Activated CD4-positive, alpha-beta T cell treated with anti-CD3 and anti-CD28 coated beads, Interleukin-2, amount 50 U/mL, for 16 hours (primary cell): ENCODE measurements at places on chromosomes 6 and 20.

DNA sequence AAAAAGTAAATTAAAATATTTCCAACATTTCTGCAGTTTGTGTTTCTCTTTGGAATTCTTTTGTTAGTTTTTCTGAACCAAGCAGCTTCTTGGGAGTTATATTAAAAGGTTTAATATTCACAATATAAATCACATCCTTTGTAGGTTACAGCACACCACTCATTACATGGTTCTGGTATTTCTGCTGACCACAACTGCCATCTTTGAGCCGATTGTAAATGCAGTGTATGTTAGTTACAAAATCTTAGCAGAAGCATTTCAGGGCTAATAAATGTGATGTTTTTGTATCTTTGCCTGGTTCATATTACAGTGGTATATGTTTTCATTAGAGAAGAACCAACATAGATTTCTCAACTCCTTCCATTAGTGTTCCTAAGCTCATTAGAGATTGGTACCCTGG is 19.1 kb upstream of the TSHZ2 start:
- DNase-seq, result no peak

DNA sequence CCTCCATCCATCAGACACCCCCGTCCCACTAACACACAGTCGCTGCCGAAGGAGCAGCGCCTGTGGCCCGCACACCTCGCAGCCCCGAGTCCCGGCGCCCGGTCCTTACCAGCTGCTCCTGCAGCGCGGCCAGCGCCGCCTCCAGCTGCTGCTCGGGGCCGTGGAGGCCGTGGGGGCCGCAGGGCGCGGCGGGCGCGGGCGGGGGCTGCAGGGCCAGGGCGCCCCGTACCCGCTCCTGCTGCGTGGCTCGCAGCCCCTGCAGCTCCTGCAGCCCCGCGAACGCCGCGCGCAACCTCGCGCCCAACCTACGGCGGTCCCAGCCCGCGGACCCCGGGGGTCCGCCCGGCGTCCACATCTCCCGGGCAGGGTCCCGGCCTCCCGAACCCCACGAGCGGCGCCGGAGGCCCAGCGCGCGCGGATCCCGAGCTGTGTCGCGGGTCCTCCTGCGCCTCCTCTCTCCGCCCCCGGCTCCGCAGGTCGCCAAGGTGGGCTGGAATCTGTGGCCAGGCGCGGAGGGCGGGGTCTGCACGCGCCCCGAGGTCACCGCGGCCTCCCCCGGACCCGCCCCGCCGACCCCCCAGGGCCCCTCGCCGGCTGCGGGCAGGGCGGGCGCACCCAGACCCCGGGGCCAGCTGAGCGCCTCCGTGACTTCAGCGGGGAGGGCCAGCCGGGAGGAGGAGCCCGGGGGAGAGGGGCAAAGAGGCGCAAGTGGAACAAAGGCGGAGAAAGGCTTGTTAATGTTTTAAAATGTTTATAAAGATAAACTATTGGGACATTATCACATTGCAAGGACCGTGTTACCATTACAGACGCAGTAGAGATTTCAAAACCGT is at the start of gene DACT2:
TSS of gene DACT2 (minus strand) at position 499 of the 833 bp plus-strand sequence. CDS start at position 355, 144 bp downstream.
- no peak for DNase-seq

DNA sequence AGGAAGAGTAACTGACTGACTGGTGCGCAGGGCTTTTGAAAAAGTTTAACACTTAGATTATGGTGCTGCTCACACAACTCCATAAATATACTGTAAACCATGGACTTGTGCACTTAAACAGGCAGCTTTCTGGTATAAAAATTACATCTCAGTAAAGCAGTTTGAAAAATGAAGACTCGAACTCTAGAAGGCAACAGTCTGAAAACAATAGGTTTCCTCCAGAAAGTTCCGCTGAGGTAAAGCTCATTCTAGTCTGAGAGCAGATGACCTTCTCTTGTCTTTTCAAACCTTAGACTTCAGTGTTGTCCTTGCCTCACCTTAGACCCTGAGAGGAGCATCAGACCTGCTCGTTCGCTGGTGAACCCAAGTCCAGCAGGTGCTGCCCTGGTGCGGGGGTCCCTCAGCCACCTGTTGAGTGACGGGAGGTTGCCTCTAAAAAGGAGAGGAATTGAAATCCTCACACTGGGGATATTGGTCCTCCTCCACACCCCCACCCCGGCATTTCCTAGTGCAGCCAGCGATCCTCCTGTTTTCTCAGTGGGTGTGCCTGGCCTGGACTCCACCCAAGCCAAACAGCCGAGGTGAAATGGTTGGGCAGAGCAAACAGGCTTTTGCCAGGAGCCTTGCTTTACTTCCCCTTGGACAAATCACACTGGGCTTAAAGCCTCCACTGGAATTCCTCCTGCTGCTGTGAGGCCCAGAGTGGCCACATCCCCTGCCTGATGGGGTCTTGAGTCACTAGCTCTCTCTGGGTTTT is 14.7 kb upstream of the PYGB start:
- DNase-seq, result no peak

- no peak for DNase-seq
Observed at GRCh38 chr6:19320111-19320581, 517.0 kb upstream of the ID4 start.

- DNase-seq, result no peak
Observed at GRCh38 chr6:101845172-101845571, 451.7 kb downstream of the GRIK2 start.

DNA sequence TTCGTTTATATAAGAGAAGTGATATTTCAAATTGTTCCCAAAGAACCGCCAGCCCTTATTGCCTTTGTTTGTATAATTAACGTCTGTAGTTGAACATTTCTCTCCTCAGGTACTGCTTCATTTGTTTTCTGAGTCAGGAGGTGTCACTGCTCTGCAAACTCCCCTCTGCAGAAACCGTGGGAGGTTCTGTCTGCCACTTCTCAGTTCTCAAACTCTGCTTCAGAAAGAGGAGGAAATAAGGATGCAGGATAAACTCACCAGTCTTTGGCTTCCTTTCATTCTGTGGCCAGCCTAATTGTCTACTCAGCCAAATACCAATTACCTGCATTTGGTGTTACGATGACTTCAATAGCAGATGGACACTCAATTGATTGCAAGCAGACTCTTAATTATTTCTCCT is 149.8 kb downstream of the PAK5 start:
- no peak for DNase-seq

DNA sequence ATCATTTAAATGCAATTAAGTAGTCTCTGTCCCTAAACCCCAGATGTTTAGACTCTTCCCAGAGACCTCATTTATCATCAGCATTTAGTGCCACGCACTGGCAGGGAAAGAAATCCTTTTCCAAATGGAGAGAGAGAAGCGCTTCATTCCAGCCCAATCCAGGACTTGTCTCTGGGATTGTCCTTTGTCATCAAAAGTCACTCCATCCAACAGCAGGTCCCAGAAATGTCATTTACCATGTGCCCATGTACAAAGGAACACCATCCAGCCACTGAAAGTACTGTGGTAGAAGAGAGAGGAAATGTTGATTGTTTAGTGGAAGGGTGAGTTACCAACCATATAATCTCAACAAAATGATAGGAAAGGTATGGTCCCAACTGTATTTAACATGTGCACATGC is 66.9 kb upstream of the SMIM28 start:
- no peak for DNase-seq

DNA sequence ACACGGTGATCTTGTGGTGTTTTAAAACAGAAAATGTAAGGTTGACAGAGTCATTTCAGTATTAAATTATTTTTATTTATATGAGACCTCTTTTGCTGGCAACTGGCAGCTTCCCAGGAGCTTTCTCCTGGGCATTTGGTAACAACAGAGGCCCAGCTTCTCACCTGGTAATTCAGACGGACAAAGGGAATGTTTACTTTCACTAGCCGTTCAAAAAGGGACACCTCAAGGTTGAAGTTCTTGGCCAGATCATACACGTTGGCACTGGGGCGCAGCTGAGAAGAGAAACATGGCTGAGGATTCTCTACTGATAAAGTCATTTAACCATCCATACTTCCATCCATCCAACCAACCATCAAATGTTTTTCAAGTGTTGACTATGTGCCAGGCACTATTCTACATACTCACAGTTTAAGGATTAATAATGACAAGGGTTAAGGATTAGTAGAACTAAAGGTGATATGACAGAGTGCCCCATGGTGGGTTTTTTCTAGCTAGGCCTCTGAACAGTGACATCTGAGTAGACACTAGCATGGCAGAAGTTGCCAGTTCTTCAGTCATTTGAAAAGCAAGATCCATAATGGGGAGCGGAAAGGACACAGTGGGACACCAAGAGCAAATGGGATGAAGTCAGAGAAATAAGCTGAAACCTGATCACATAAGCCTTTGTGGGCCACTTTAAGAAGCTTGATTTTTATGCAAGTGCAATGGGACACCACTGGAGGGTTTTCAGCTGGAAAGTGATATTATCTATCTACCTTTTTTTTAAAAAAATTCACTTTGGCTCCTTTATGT is 25.1 kb downstream of the ZNFX1 start:
- no peak for DNase-seq

- peak; percentile 5 for DNase-seq
Observed at GRCh38 chr6:140671926-140672325, 1297.5 kb upstream of the CITED2 start.

DNA sequence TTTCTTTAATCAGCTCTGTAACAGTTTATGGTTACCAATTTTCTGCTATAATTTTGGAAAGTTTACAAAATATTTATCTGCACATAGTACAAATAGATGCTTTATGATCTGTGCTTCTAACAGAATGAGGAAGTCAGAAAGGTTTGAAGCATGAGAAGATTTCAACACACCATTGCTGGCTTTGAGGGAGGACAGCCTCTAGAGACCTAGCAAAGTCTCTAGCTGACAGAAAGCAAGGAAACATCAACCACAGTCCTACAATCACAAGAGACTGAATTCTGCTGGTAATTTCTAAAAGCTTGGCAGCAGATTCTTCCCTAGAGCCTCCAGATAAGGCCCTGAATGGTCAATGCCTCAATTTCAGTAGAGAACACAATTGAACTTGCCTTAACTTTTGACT is 750.8 kb upstream of the SLC35B3 start:
- no peak for DNase-seq

- DNase-seq, result no peak
Observed at GRCh38 chr6:437037-437392, 45.5 kb downstream of the IRF4 start.

DNA sequence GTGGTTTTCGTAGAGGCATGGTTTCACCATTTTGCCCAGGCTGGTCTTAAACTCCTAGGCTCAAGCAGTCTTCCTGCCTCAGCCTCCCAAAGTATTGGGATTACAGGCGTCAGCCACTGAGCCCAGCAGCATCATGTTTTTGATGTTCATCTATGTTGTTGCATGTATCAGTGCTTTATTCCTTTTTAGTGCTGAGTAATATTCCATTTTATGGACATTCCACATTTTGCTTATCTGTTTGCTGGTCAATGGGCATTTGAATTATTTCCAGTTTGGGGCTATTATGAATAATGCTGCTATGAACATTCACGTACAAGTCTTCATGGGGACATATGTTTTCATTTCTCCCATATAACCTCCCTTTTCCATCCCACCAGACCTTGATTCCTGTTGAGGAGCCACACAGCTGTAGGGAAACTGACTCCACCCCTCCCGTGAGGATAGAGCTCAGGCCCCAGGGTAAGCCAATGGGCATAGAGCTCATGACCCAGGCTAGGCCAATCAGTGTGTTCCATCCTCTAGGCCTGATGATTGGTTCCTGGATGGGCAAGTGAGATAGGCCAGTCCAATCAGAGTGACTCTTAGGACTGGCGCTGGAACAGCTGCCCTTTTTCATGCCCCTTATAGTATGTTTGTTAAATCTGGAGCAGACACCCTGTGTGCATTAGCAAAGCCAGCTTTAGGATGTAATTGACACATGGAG is 49.5 kb downstream of the DLGAP4 start:
- DNase-seq, result no peak

DNA sequence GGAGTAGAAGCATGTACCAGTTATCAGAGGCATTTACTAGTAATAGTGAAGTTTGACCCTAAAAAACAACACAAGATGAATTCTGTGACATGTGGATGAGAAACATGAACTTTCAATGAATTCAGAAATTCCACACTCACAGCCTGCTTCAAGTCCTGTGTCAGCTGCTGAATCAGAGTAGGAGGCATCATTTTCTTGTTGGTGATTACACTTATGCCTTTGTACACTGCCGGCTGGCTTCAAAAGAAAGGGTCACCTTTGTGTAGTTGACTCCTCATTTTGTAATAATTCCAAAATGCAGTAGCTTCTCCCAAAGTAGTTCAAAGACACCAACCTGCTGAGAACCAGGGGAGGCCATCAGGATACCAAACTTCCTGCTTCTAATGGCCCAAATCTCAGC is 165.5 kb downstream of the BACH2 start:
- no peak for DNase-seq

DNA sequence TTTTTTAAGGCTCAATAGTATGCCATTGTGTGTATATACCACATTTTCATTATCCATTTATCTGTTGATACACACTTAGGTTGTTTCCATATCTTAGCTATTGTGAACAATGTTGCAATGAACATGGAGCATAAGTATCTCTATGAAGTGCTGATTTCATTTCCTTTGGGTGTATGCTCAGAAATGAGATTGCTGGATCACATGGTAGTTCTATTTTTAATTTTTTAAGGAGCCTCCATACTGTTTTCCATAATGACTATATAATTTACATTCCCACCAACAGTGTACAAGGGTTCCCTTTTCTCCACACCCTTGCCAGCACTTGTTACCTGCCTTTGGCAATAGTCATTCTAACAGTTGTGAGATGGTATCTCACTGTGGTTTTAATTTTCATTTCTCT is 15.1 kb upstream of the HLA-DOA start:
- DNase-seq, result no peak

DNA sequence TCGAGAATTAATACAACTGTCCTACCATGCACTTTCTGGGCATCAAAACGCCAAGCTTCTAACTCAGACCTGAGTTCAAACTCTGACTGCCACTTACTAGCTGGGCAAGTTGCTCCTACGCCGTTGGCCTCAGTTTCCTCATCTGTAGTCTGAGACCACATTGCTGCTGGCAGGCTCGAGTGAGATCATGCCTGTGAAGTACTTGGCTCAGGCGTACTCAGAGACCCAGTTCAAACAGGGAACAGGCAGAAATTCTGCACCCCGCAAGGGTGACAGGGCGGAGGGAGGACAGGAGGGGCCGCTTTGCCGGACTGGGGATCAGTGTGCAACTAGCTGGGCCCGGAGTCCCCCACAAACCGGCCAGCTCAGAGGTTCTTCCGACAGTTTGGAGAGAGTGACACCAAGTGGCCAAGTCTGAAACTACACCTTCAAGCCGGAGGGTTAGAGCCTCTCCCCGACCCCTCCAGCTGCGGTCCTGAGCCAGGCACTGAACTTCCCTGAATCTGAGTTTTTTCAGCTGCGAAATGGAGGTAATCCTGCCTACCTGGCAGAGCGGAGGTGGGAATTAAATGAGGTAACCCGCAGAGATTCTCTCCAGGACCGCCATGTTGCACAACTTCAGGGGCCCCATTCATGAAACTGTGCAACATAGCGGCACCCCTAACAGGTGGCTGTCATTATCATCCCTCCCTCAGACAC is 46.0 kb upstream of the PTPN1 start:
- peak; percentile 68 for DNase-seq

GRCh38 chr20:55415567-55416142 is 589.7 kb downstream of the CBLN4 start:
- DNase-seq, result no peak

DNA sequence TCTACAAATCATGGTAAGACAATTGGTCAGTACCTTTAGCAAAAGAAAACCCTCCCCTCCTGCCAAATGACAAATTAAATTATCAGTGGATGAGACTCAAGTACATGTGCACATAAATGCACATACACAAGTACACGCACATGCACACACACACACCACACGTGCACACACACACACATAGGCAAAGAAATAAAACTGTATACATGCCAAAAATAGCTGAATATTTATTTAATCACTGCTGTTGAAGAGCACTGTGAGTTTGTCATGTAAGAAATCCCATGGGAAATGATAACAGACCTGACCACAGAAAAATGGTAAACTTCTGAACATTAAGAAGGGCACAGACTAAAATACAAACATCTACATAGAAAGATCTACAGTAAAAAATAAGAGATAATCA is 46.6 kb upstream of the TNFAIP3 start:
- DNase-seq, result no peak
